RWPE2 (cell line): ENCODE measurements at places on chromosomes 3 and 15.
A peak's percentile ranks its signal among the peaks of the same experiment; 100 is the strongest.

GRCh38 chr15:99135194-99135593 lies 30.3 kb downstream of the SYNM start:
- no peak for DNase-seq
- H3K36me3 ChIP-seq, result 0 out of 2 replicates have a peak, but pooled peaks cover 3% of the 10 kb centered on the region
- H3K27ac ChIP-seq, result no peak overlapping the region
- H3K27me3 ChIP-seq, result no peaks in the 10 kb centered on the region
- H3K4me1 ChIP-seq, result no peaks in the 10 kb centered on the region

DNA sequence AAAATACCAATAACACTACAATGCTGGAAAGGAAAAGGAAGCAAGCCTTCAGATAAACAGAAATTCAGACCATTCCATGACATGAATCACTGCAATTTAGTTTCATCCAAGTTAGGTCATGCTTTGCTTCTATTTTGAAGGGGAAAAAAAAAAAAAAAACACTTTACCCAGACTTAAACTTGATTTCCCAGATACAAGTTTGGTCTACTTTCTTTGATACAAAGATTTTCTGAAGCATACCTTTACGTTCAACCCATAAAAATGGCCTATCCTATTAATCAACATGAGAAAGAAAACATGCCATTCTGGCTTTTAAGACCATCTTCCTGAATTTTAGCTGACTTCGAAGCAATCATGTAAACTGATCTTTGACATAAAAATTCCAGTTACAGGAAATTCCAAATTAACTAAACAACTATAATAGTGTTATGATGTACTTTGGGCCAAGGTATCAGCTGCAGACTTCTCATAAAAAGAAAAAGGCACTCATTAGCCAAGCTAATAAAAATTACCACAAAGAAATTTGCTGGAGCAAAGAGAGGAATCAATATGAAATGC lies 12.6 kb downstream of the OSBPL10 start:
- H3K27me3 ChIP-seq, result no peaks in the 10 kb centered on the region
- no peak overlapping the region for H3K4me3 ChIP-seq
- H3K4me1 ChIP-seq, result peaks cover 56% of the 10 kb centered on the region
- H3K27ac ChIP-seq, result peak overlapping the region; percentile 99

DNA sequence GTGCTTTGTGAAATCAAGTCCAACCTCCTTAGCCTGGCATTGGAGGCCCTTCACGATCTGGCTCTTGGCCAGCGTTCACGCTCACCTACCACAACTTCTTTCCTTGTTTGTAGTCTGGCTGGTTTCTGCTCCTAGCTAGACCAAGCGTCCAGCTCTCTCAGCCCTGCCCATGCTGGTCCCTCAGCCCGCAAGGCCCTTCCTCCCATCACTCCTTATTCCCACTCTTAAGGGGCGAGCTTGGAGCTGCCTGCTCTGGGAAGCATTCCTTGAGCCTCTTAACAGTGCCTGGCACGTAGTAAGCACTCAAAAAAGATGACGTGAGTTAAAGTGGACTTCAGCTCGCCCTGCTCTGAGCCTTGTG lies 8.7 kb downstream of the SLC6A6 start:
- no peak overlapping the region for H3K27ac ChIP-seq
- H3K4me3 ChIP-seq, result no peak overlapping the region
- DNase-seq, result no peak
- H3K27me3 ChIP-seq, result no peaks in the 10 kb centered on the region
- H3K36me3 ChIP-seq, result no peaks in the 10 kb centered on the region
- peaks cover 26% of the 10 kb centered on the region for H3K4me1 ChIP-seq

- peaks cover 12% of the 10 kb centered on the region for H3K27me3 ChIP-seq
- H3K4me3 ChIP-seq, result no peak overlapping the region
- DNase-seq, result no peak
- peaks cover 5% of the 10 kb centered on the region for H3K4me1 ChIP-seq
- H3K36me3 ChIP-seq, result no peaks in the 10 kb centered on the region
Measured at GRCh38 chr15:101807345-101807945, 4.1 kb downstream of the OR4F6 start.

- H3K36me3 ChIP-seq, result peaks cover 25% of the 10 kb centered on the region
- no peak for DNase-seq
- H3K27me3 ChIP-seq, result no peaks in the 10 kb centered on the region
- peaks cover 4% of the 10 kb centered on the region for H3K4me1 ChIP-seq
- H3K27ac ChIP-seq, result no peak overlapping the region
Measured at GRCh38 chr3:69309814-69310213, 76.1 kb downstream of the FRMD4B start.
